ENCODE measurements at places on chromosomes 13 and 19.

DNA sequence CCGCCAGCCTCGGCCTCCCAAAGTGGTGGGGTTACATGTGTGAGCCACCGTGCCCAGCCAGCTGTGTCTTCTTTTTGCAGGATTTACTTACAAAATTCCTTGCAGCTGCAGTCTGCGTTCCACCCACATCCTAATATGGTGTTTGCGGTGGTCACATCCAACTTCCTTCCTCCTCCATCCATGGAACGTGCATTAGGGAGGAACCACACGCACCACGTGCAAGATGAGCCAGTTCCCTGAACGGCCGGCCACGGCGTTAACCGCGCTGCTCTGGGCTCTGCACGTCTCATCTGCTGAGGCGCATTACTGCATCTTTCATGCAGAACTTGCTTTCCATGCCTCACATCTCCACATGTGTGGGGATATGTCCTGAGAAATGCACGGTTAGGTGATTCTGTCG lies 13.0 kb upstream of the SIGLEC11 start:
- no peak for DNase-seq

GRCh38 chr13:80671773-80672172 lies 330.8 kb upstream of the SPRY2 start:
- no peak for DNase-seq

DNA sequence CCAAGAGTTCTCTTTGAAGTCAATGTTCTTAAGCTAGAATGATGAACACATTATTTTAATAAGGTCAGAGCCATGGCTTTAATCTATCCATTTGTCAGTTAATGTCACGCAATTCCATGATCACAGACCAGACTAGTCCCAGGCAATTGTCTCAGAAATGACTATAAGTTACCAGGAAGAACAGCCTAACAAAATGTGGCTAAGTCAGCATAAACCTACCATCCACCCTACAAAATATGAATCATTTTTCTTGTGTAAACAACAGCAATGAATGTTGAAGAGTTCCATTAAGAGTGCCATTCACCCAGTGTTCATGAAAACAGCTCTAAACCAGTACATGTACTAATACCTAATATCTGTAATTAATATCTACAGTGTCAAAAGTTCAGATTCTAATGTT lies 127.5 kb downstream of the KCTD12 start:
- DNase-seq = no peak

GRCh38 chr19:9456018-9456689 lies 20.8 kb upstream of the ZNF266 start:
- DNase-seq = no peak

DNA sequence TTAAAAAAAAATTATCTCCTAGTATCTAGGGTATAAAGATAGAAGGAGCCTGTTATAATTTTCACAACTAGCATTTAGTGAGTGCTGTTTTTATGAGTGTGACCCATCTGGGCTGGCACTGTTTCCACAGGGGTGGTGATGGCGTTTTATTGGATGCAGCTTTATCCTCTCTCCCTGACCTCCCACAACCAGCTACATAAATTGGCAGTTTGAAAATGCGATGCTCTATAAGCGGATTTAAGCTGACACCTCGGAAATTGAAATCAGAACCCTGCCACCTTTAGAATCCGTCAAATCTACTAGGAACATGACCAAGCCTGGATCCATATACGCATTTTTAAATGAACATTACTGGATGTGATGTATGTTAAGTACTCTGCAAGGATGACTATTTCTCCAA lies 44.9 kb downstream of the MYO16 start:
- DNase-seq = no peak

GRCh38 chr19:4524808-4525562 lies 6.7 kb upstream of the PLIN4 start:
- peak; percentile 39 for DNase-seq

DNA sequence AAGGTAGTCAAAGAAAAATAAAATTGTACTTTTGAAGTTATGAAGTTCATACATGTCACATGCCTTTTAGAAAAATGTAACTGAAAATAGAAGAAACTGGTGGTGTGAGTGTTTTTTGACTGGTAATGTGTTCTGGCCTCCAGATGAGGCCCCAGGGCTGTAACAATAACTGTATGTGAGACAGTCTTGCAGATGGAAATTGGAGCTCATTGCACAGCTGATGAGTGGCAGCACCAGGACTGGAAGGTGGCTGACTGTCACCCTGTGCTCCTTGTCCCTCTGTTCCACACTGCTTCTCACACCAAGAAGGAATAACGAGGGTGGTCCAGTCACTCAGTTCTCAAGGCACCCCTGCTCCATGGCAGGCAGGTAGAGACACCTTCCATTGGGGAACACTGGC lies 215.6 kb downstream of the SLC7A1 start:
- DNase-seq = no peak

GRCh38 chr13:53368948-53369347 lies 340.3 kb downstream of the OLFM4 start:
- DNase-seq = no peak

DNA sequence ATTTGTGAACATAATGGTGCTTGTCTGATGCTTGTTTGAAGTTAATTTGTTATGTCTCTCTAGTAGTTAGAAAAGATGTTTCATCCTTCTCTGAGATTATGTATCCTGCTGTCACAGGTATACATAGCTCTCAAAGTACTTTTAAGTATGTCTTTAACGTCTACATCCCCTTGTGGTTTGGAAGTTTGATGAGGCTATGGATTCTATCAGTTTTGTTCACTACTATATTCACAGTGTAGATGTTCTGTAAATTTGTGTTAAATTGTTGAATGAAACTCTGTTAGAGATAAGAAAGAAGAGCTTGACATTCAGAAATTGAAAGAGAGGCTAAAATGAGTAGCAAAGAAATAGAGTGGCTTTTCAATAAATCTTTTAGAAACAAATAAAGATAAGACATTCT lies 304.6 kb upstream of the MIR17HG start:
- no peak for DNase-seq

DNA sequence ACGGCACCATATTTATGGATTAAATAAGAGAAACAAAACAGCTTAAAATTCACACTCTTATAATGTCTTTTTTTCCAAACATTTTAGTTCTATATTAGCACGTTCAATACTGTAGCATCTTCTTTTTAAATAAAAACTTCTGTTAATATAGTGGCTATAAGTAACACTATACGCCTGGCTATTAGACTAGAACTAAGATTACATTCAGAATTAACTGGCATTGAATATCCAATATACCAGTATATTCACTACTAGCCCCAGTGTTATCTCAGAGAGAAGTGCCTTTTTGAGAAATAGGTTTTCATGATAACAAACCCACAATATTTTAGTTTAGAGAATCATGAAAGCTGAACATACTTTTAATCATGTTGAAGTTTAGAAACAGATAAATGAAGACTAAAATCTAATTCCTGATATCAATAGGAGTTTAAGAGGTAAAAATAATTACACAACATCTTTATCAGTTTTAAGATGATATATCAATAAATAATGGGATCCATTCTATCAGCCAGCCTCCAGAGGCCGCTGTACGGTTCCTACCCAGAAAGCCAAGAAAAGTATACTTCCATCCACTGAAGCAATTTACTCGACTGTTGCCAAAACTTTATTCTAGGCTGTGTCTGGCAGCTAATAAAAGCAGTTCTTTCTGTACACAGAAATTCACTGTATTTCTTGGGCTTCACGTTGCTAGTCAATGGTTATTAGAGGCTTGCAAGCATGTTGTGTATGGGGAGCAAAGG lies 1113.4 kb upstream of the MIR17HG start:
- DNase-seq = no peak

- DNase-seq = peak; percentile 33
Observed at GRCh38 chr19:49331616-49332055, 3.6 kb upstream of the CD37 start.

DNA sequence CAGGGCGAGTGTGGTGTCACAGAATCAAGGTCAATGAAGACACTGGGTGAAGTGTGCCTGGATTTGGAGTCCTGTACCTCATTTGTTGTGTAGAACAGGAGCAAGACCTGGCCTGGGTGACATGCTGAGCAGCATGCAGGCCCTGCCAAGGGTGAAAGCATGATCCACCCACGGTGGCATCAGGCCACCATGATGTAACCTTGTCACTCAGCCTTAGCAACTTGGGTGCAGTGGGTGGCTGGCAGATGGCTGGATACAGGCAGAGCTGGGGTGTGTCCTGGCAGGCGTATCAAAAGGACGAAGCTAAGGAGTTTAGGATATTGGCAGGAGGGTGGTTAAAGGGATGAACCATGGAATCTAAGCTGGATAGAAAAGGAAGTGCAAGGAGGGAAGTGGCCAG lies 10.3 kb downstream of the THSD1 start:
- DNase-seq = no peak

- no peak for DNase-seq
Observed at GRCh38 chr13:33109271-33109697, 93.1 kb downstream of the KL start.

GRCh38 chr13:19283836-19284235 lies 102.2 kb upstream of the TUBA3C start:
- no peak for DNase-seq

- no peak for DNase-seq
Observed at GRCh38 chr13:110322126-110322827, 15.2 kb downstream of the COL4A2 start.

GRCh38 chr19:2475018-2475701 lies 767 bp upstream of the GADD45B start:
- peak; percentile 50 for DNase-seq

DNA sequence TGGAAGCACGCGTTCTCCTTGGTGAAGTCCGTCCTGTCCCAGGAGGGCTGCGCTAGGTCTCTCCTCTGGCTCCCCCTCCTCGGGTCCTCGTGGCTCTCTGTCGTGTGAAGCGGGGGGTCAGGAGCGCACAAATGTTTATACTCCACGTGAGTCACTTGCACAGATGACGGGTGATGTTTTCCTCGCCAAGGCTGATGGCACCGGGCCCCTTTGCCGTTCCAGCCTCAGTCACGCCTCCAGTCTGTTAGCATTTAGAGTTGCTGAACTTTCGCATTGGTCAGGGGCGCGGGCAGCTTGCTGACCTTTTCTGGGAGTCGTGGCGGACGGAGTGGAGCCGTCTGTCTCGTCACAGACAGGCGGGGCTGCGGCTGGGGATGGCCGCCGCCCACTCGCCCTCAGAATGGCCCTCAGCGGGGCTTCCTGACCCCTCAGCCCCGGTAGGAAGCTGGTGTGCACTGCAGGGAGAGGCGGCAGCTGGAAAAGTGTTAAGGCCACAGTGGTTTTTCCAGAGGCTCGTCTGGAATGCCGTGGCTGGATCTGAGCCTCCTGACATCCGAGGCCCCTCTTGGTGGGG lies 13.7 kb downstream of the KLHL26 start:
- no peak for DNase-seq

- no peak for DNase-seq
Observed at GRCh38 chr13:97798836-97799235, 154.6 kb upstream of the IPO5 start.

DNA sequence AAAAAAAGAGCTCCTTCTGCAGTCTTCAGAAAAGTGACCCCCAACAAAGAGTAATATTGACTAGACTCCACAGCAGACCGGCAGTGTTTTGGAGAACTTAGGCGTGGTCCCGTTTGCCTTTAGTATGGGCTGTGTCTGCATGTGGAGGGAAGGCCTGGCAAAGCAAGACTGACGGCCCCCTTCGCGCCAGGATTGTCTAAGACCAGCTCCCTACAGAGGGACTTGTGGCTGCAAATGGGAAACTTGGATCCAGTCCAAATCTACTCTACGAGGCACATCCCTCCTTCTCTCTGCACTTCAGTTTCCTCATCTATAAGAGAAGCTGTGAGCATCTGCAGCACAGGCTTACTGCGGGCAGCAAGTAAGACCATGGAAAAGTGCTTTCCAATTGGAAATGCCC lies 350.0 kb downstream of the ZNF536 start:
- no peak for DNase-seq

DNA sequence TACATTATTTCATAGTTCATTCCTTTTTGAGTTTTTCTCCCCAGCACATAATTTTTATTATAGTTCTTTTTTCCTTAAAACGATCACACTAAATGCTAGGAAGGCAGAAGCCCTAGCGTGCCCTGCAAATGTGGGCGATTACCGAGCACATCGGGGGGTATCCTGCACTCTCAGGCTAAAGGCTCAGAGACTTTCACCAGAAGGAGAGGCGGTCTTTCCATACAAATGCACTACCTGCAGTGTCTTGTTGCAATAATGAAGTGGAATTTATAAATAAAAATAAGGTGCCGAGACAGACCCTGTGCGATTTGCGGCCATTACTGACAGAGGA lies 29.3 kb upstream of the SPACA7 start:
- no peak for DNase-seq

GRCh38 chr19:48308631-48309586 lies 16.4 kb upstream of the EMP3 start:
- DNase-seq = no peak

DNA sequence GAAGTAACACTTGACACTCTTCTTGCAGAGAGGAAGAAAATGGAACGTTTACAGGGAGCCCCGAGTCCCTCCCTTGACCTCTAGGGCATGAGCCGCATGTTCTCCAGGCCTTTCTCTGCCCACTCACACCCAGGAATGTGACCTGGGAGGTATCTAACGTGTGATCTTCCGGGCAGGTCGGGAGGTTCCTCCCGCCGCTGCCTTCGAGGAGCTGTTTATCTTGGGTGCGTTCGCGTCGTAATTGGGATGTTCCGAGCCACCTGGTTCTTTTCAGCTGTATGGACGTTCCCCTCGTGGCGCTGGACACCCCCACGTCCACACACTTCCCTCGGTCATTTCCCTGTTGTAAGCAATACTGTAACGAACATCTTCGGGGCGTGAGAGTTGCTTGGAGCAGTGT lies 13.6 kb downstream of the ARID3A start:
- DNase-seq = no peak

DNA sequence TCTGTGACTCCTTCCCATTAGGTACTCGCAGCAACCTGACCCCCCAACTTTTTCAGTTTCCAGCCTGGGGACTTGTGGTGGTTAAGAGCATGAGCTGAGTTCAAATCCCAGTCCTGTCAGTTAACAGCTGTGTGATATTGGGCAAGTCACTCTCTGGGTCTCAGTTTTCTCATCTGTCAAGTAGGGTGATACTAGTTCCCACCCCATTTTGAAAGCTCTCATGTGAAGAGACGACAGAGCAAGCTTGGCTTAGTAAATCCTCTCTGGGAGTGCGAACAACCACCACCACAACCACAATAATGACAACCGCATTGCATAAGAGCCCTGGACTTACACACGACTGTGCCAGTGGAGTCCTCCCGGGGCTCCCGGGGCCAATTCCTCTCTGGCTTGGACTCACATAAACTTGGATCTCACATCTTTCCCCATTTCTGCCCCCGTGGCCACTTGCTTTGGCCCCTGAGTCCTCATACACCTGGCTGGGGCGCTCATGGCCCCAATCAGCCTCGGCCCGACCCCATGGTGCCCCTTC lies 454 bp downstream of the BLVRB start:
- no peak for DNase-seq

DNA sequence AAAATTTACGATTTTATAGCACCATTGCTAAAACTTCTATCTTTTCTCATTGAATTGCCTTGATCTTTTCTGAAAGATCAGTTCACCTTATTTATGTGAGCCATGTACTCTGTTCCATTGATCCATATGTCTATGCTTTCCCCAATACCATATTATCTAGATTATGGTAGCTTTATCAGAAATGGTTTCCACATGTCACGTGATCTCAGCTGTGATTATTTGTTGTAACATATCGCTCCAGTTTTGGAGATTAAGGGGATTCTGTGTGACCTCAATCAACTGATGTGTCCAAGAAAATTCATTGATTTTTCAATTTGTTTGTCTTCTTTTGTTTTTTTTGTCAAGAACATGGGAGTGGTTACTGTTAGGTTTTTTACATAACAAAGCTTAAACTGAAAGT lies 1114.5 kb upstream of the ATXN8OS start:
- DNase-seq = no peak

GRCh38 chr13:91922969-91923592 lies 524.7 kb downstream of the GPC5 start:
- DNase-seq = no peak

All from stimulated activated CD8-positive, alpha-beta memory T cell treated with anti-CD3 and anti-CD28 coated beads, Interleukin-7, amount 100 ng/mL, for 4 hours (primary cell).